ENCODE measurements at places on chromosomes 2 and 18.

- H3K27ac ChIP-seq, result no peak overlapping the region
- H3K36me3 ChIP-seq, result no peaks in the 10 kb centered on the region
- no peak for DNase-seq
- no peaks in the 10 kb centered on the region for H3K27me3 ChIP-seq
- H3K4me1 ChIP-seq, result no peaks in the 10 kb centered on the region
Observed at GRCh38 chr18:7803956-7804469, 236.9 kb downstream of the PTPRM start.

DNA sequence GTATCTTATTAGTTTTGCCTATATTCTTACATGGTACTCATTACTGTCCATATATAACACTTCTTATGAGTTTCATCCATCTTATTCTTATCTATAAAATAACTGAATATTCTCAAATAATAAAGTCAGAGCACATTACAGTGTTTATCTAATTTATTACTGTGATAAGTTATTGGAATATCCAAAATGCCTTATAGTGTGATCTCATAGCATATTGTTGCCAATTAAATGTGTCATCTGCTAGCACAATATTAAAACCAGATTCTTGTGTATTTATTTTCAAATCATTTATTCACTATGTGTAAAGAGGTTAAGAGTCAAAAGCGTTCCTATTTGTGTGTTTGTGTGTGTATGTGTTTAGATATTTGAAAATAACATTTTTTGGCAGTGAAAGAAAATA is 151.9 kb downstream of the WDR7 start:
- peak overlapping the region; percentile 42 for H3K27ac ChIP-seq
- H3K27me3 ChIP-seq, result no peaks in the 10 kb centered on the region

- DNase-seq, result no peak
- peaks cover 3% of the 10 kb centered on the region for H3K36me3 ChIP-seq
- no peaks in the 10 kb centered on the region for H3K4me1 ChIP-seq
Observed at GRCh38 chr18:56199580-56200330, 438.6 kb downstream of the TXNL1 start.

DNA sequence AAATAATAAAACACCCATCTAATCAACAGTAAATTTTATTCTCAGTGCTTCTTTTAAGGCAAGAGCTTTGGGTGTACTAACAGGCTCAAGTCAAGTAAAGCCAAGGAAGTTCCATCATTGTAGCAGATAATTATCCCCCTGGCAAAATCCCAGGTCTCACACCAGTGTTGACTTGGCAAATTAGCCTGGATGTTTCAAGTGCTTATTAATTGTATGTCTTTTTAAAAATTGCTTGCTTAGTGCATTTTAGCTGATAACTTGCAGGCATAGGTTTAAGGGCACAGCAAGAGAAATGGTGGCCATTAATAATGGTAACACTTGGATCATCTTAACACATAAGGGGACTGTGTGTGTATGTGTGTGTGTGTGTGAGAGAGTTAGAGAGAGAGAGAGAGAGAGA is 42.0 kb upstream of the FMNL2 start:
- H3K27me3 ChIP-seq, result no peaks in the 10 kb centered on the region
- no peaks in the 10 kb centered on the region for H3K4me1 ChIP-seq

DNA sequence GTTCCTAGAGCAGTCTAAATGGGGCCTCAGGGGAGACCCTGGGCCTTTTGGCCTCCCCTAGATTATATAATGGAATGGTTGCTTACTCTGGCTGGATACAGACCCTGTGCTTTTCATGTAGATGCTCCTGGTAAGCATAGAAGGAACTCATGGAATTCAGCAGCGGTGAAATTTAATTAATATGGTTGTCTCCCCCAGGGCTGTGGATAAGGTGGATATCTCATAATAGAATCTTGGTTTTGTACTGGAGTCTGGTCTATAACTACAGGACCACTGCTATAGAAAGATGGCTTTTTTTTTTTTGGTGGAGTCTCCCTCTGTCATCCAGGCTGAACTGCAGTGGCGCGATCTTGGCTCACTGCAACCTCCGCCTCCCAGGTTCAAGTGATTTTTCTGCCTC is 84.5 kb downstream of the HRH4 start:
- H3K27me3 ChIP-seq, result peaks cover under 1% of the 10 kb centered on the region
- no peaks in the 10 kb centered on the region for H3K36me3 ChIP-seq
- no peak for DNase-seq
- H3K4me1 ChIP-seq, result no peaks in the 10 kb centered on the region
- H3K27ac ChIP-seq, result no peak overlapping the region

GRCh38 chr2:10246370-10246769 is 56.3 kb upstream of the HPCAL1 start:
- H3K36me3 ChIP-seq, result peaks cover 4% of the 10 kb centered on the region
- no peaks in the 10 kb centered on the region for H3K27me3 ChIP-seq
- no peak overlapping the region for H3K27ac ChIP-seq
- no peak for DNase-seq
- no peaks in the 10 kb centered on the region for H3K4me1 ChIP-seq

- no peak for DNase-seq
- H3K4me1 ChIP-seq, result no peaks in the 10 kb centered on the region
- no peak overlapping the region for H3K27ac ChIP-seq
- H3K27me3 ChIP-seq, result no peaks in the 10 kb centered on the region
Observed at GRCh38 chr2:160869411-160869810, 290.8 kb upstream of the TANK start.

DNA sequence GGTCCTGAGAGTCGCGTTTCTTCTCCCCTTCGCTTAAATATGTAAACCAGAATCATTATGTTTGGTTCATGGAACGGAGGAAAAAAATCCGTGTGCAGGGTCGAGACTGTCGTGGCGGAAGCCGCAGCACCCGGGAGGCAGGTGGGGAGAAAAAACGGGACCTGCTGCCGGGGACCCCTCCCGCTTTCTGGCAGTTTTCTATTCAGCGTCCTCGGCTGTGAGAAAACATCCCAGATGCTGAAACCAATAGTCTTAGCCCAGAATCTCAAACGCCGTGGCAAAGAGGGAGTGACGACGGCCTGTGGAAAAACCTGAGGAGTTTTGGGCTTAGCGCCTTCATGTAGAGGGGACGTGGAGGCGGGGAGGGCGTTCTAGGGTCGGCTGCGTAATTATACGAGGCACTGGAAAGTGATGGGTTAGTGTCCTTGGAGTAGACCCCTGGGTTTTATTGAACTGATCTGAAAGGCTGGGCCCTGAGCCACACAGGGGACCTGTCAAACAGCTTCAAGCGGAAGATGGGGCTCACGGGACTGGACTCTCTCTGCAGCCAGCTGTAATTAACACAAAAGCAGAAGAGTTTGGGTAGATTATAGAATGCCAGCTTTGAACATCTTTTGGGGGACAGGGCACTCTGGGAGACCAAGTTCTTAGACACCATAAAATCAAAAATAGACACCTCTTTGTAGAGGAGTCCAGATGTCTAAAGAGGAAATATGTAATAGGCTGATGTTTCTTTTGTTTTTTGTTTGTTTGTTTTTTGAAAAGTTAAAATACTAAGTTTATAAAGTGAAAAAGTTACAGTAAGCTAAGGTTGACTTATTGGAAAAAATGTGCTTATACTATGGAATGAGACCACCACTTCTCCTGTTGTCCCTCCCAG is 834 bp upstream of the BUB1 start:
- H3K4me1 ChIP-seq, result peaks cover 47% of the 10 kb centered on the region
- H3K4me3 ChIP-seq, result peak overlapping the region; percentile 99
- peak overlapping the region; percentile 92 for H3K27ac ChIP-seq
- DNase-seq, result peak; percentile 28
- no peaks in the 10 kb centered on the region for H3K36me3 ChIP-seq

Measured in activated T-cell treated with anti-CD3 and anti-CD28 coated beads, Interleukin-2, amount 50 U/mL, for 72 hours (primary cell).